CD4-positive, alpha-beta memory T cell (primary cell): ENCODE measurements at places on chromosomes 12 and 14. TPM values are rescaled to one million over a fixed set of nuclear protein-coding genes. Genes with fewer than 3 reads are reported as not detected.

The SMIM41 gene
- polyA plus RNA-seq = not detected

The MYF6 gene
- not detected for polyA plus RNA-seq

The ANG gene
- polyA plus RNA-seq = 1.4 TPM

The CELA1 gene
- 3.7 TPM for polyA plus RNA-seq

The LTBR gene
- not detected for polyA plus RNA-seq

The FOXM1 gene
- not detected for polyA plus RNA-seq

GRCh38 chr12:75294797-75295196 is 35.3 kb downstream of the CAPS2 start:
- no peak overlapping the region for H3K4me3 ChIP-seq
- H3K27ac ChIP-seq = no peak overlapping the region
- DNase-seq = no peak
- H3K36me3 ChIP-seq = no peaks in the 10 kb centered on the region
- H3K27me3 ChIP-seq = no peaks in the 10 kb centered on the region

GRCh38 chr12:52168019-52168717 is 23.6 kb downstream of the KRT80 start:
- H3K4me3 ChIP-seq = no peak overlapping the region
- no peak overlapping the region for H3K27ac ChIP-seq
- peaks cover 3% of the 10 kb centered on the region for H3K4me1 ChIP-seq
- no peaks in the 10 kb centered on the region for H3K36me3 ChIP-seq

DNA sequence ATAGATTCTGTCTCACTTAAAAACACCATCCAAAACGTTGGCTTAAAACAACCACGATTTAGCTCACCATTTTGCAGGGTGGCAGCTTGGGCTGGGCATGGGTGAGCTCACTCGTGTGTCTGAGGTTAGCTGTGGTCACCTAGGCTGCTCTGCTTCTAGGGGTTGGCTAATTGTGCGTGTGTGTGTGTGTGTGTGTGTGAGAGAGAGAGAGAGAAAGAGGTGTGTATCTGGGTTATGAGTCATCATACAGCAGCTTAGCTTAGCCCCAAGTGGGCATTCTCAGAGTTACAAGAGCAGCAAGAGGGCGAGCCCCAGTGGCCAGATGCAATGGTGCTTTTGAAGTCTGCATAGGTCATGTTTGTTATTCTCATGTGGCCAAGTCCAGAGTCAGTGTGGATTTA is 6.0 kb downstream of the FBXW8 start:
- H3K4me3 ChIP-seq = no peak overlapping the region
- peak; percentile 10 for DNase-seq
- no peak overlapping the region for H3K27ac ChIP-seq
- H3K4me1 ChIP-seq = peaks cover 43% of the 10 kb centered on the region

DNA sequence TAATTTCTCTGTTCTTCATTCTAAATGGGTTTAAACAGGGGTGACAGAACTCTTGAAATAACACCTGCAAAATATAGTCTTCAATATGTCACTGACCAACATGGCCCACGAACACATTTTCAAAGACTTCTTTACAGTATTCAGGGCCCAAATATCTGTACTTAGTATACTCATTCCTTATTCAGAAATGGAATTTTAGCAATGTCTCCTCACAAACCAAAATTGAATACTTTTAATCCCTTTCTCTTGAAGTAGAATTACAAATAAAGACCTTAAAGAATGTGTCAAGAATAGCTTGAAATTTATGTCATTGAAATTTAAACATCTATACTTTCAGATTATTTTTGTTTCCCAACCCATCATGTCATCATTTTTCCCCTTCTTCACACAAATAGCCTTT is 263.1 kb downstream of the LRIG3 start:
- no peak for DNase-seq
- H3K27me3 ChIP-seq = no peaks in the 10 kb centered on the region
- H3K36me3 ChIP-seq = no peaks in the 10 kb centered on the region
- no peaks in the 10 kb centered on the region for H3K4me1 ChIP-seq
- no peak overlapping the region for H3K4me3 ChIP-seq

GRCh38 chr14:61491224-61491623 is 169.8 kb downstream of the PRKCH start:
- peaks cover 71% of the 10 kb centered on the region for H3K36me3 ChIP-seq
- no peaks in the 10 kb centered on the region for H3K27me3 ChIP-seq
- no peak for DNase-seq
- no peak overlapping the region for H3K27ac ChIP-seq
- no peak overlapping the region for H3K4me3 ChIP-seq
- H3K4me1 ChIP-seq = peaks cover 66% of the 10 kb centered on the region

- H3K27me3 ChIP-seq = no peaks in the 10 kb centered on the region
- no peak overlapping the region for H3K27ac ChIP-seq
- no peaks in the 10 kb centered on the region for H3K36me3 ChIP-seq
Measured at GRCh38 chr12:41277100-41277945, 89.2 kb downstream of the PDZRN4 start.

- H3K4me1 ChIP-seq = no peaks in the 10 kb centered on the region
- no peak overlapping the region for H3K27ac ChIP-seq
- H3K27me3 ChIP-seq = no peaks in the 10 kb centered on the region
- no peaks in the 10 kb centered on the region for H3K36me3 ChIP-seq
- H3K4me3 ChIP-seq = no peak overlapping the region
Measured at GRCh38 chr12:117047810-117048584, 51.2 kb downstream of the TESC start.

GRCh38 chr14:59890676-59891075 is 20.1 kb upstream of the RTN1 start:
- H3K4me3 ChIP-seq = no peak overlapping the region
- H3K27ac ChIP-seq = no peak overlapping the region
- DNase-seq = no peak
- H3K27me3 ChIP-seq = no peaks in the 10 kb centered on the region
- H3K36me3 ChIP-seq = no peaks in the 10 kb centered on the region

- no peaks in the 10 kb centered on the region for H3K4me1 ChIP-seq
- H3K27me3 ChIP-seq = no peaks in the 10 kb centered on the region
- no peak overlapping the region for H3K27ac ChIP-seq
- DNase-seq = no peak
- H3K4me3 ChIP-seq = no peak overlapping the region
Measured at GRCh38 chr12:130994821-130995375, 41.2 kb downstream of the ADGRD1 start.

DNA sequence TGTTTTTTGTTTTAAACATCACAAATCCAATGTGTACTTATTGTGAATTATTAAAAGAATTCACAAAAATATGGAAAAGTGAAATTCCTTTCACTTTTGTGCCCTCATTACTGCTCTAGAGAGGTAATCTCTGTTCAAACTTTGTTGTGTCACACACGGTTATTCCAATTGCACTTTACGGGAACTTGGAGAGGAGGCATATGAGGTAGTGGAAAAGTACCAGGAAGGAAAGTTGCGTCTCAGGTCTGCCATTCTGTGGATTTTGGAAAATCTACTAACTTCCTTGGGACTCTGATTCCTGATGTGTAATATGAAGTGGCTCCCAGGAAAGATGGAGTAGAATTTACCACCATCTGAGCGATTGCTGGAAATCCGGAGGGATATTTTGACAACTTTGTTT is 90.9 kb upstream of the DCN start:
- H3K27me3 ChIP-seq = no peaks in the 10 kb centered on the region
- no peak overlapping the region for H3K4me3 ChIP-seq
- no peaks in the 10 kb centered on the region for H3K4me1 ChIP-seq
- H3K36me3 ChIP-seq = no peaks in the 10 kb centered on the region
- no peak for DNase-seq

DNA sequence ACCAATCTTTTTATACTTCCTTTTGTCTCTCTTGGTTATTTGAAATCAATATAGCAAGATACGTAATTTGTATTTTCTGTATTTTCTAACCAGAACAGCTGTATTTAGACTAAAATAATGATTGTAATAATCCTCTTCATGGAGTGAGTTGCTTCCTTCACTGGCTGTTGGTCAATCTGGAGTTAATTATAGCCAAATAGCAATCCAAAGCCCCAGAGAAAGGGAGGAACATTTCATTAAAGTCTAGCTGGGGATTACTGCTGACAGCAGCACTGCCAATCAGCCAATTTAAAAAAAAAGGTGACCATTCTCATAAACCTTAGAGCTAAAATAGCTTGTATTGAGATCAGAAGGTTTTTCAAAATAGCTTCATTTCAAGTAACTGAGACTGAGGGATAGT is 118.0 kb downstream of the TRHDE start:
- H3K36me3 ChIP-seq = no peaks in the 10 kb centered on the region
- no peaks in the 10 kb centered on the region for H3K27me3 ChIP-seq
- no peak for DNase-seq
- no peak overlapping the region for H3K27ac ChIP-seq
- no peaks in the 10 kb centered on the region for H3K4me1 ChIP-seq

DNA sequence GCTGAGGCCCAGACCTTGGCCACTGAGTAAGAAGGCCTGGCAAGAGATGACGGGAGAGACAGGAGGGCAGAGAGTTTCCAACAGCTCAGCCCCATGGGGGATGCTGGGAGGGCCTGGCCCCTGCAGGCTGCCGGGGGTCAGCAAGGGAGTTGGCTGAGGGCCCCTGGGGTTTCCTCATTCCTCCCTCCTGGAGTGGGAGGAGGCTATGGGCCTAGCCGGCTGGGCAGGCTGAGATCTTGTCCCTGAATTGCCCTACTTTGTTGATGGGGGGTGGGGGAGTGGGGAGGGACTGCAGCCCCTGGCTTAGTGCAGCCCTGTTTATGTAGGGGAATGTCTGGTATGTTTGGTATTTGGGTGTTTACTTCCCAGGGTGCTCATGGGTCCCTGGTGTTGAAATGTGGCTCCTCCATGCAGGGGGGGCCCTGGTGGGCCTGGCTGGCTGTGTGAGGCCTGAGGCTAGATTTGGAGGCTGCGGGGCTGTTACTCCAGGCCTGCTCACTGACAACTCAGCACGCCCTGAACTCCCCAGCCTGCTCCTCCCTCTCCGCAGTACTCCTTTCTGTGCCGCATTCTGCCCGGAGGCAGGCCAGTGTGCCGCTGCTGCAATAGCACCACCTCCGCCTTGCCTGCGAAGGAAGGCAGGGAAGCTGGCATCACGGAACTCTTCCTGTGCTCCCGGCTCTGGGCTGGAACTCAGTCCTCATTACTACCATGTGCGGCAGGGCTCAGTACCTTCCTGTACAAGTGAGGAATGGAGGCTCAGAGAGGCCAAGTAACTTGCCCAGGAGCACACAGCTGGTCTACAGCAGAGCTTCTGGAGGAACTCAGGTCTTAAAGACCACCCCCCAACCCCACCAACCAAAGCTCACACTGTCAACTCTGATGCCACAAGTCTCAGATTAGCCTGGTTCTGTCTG is 25.3 kb downstream of the JDP2 start:
- H3K27me3 ChIP-seq = no peaks in the 10 kb centered on the region
- H3K4me1 ChIP-seq = no peaks in the 10 kb centered on the region
- no peak overlapping the region for H3K4me3 ChIP-seq

GRCh38 chr12:52369211-52369610 is 1.9 kb upstream of the KRT85 start:
- DNase-seq = no peak
- no peak overlapping the region for H3K27ac ChIP-seq
- no peak overlapping the region for H3K4me3 ChIP-seq
- H3K27me3 ChIP-seq = no peaks in the 10 kb centered on the region
- no peaks in the 10 kb centered on the region for H3K4me1 ChIP-seq

GRCh38 chr14:44712024-44712815 is 205.1 kb upstream of the FSCB start:
- H3K4me3 ChIP-seq = no peak overlapping the region
- H3K36me3 ChIP-seq = no peaks in the 10 kb centered on the region
- DNase-seq = no peak
- H3K4me1 ChIP-seq = no peaks in the 10 kb centered on the region
- no peak overlapping the region for H3K27ac ChIP-seq
- H3K27me3 ChIP-seq = no peaks in the 10 kb centered on the region

DNA sequence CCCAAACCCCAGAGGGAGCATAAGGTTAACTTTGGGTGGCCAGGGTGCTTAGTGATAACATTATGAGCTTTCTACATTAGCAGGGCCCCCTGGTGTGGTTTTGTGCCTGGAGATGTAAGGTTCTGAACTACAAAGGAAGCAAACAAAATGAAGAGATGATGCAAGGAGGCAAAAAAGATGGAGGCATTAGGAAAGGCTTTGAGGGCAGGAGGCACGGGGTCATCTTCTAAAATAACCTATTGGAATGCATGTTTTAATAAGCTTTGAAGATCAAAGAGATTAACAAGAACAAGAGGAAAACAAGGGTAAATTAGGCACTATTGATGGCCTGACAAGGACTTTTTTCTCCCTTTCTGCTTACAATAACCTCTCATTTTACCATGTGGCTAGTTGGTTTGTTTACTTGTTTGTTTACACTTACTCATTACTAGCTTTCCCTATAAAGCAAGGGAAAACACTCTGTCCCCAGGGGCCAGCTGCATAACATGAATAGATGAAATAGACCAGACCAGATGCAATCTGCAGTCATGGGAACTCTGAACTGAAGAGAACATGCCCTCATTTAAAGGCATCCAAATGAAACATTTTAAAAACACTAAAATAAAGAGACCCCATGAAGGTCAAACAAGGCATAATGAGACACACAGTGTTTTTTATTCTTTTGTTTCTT is 390.3 kb downstream of the DIO2 start:
- no peaks in the 10 kb centered on the region for H3K4me1 ChIP-seq
- H3K4me3 ChIP-seq = no peak overlapping the region
- no peak overlapping the region for H3K27ac ChIP-seq
- H3K27me3 ChIP-seq = no peaks in the 10 kb centered on the region

- H3K27me3 ChIP-seq = no peaks in the 10 kb centered on the region
- no peak for DNase-seq
- H3K4me3 ChIP-seq = peak overlapping the region; percentile 40
- peak overlapping the region; percentile 98 for H3K27ac ChIP-seq
- peaks cover 17% of the 10 kb centered on the region for H3K36me3 ChIP-seq
Measured at GRCh38 chr14:99233222-99234035, 38.6 kb downstream of the BCL11B start.

DNA sequence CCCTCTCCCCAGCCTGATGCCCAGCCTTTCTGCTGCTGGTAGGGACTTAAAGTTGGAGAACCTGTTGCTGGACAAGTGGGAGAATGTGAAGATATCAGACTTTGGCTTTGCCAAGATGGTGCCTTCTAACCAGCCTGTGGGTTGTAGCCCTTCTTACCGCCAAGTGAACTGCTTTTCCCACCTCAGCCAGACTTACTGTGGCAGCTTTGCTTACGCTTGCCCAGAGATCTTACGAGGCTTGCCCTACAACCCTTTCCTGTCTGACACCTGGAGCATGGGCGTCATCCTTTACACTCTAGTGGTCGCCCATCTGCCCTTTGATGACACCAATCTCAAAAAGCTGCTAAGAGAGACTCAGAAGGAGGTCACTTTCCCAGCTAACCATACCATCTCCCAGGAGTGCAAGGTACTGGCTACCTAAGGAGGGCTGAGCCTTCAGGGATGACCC is 1.6 kb downstream of the TSSK4 start:
- H3K4me1 ChIP-seq = peaks cover 11% of the 10 kb centered on the region
- no peak overlapping the region for H3K4me3 ChIP-seq
- no peaks in the 10 kb centered on the region for H3K27me3 ChIP-seq

DNA sequence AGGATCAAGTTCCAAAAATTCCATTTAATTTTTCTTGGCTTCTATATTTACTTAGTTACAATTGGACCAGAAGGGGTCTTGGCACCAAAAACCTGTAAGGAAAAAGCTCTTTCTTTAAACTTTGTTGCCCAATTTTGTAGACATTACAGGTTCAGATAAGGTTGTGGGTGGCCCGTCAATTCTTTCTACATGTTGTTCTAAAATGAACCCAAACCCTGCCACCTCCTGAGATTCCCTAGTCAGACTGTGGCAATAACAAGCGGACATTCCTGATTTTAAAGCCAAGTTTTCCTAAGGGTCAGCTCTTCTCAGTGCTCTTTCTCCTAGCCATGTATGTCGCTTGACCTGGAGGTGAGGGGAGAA is 45.0 kb upstream of the GSG1 start:
- no peak overlapping the region for H3K27ac ChIP-seq
- DNase-seq = no peak
- H3K4me3 ChIP-seq = no peak overlapping the region
- no peaks in the 10 kb centered on the region for H3K27me3 ChIP-seq

GRCh38 chr12:70691018-70691672 is 53.9 kb upstream of the PTPRB start:
- no peak for DNase-seq
- no peaks in the 10 kb centered on the region for H3K27me3 ChIP-seq
- H3K27ac ChIP-seq = no peak overlapping the region
- no peaks in the 10 kb centered on the region for H3K36me3 ChIP-seq
- H3K4me3 ChIP-seq = no peak overlapping the region
